Adrenal gland (tissue), 19 donors: ENCODE measurements at places on chromosomes 5 and 9. TPM values are rescaled to one million over a fixed set of nuclear protein-coding genes. Genes with fewer than 3 reads are reported as not detected.
A peak's percentile ranks its signal among the peaks of the same experiment; 100 is the strongest.

The SMIM33 gene
- not detected for polyA plus RNA-seq

GRCh38 chr5:17185773-17186172, 31.7 kb upstream of the BASP1 start:
- H3K27me3 ChIP-seq, result no peaks in the 10 kb centered on the region
- no peaks in the 10 kb centered on the region for H3K36me3 ChIP-seq
- peaks cover 7% of the 10 kb centered on the region for H3K4me1 ChIP-seq
- H3K27ac ChIP-seq, result no peak overlapping the region
- DNase-seq, result no peak

- peak overlapping the region; percentile 60 for H3K4me3 ChIP-seq
- H3K36me3 ChIP-seq, result peaks cover 30% of the 10 kb centered on the region
- H3K4me1 ChIP-seq, result peaks cover 26% of the 10 kb centered on the region
- peak; percentile 67 for DNase-seq
These were observed 312 bp downstream of the SET start for GRCh38 chr9:128689293-128689774.

GRCh38 chr9:6923086-6923485, 165.3 kb downstream of the KDM4C start:
- no peaks in the 10 kb centered on the region for H3K36me3 ChIP-seq
- H3K27me3 ChIP-seq, result no peaks in the 10 kb centered on the region
- no peaks in the 10 kb centered on the region for H3K4me1 ChIP-seq
- H3K4me3 ChIP-seq, result no peak overlapping the region
- DNase-seq, result no peak

- no peak overlapping the region for H3K27ac ChIP-seq
- no peaks in the 10 kb centered on the region for H3K27me3 ChIP-seq
- no peaks in the 10 kb centered on the region for H3K4me1 ChIP-seq
- no peak for DNase-seq
These were observed 85.7 kb downstream of the IZUMO3 start for GRCh38 chr9:24459953-24460352.

DNA sequence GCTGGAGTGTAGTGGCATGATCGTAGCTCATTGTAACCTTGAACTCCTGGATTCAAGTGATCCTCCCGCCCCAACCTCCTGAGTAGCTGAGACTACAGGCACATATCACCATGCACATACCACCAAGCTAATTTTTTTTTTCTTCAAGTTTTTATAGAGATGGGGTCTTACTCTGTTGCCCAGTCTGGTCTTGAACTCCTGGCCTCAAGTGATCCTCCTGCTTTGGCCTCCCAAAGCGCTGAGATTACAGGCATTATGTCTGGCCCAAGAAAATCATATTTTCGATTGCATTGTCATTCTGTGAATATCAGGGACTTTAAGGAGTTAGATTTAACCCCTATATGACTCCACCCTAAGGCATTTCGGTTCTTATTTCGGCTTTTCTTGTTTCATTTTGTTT, 116.6 kb downstream of the VPS13A start:
- no peaks in the 10 kb centered on the region for H3K27me3 ChIP-seq
- no peaks in the 10 kb centered on the region for H3K36me3 ChIP-seq

GRCh38 chr9:69255591-69255990, 69.4 kb upstream of the ENTREP1 start:
- no peak overlapping the region for H3K27ac ChIP-seq
- DNase-seq, result no peak
- peaks cover 30% of the 10 kb centered on the region for H3K36me3 ChIP-seq
- no peaks in the 10 kb centered on the region for H3K4me1 ChIP-seq
